ENCODE measurements at places on chromosomes 12 and 14.

- DNase-seq = no peak
Measured at GRCh38 chr14:74973003-74973653, 17.7 kb upstream of the PGF start.

DNA sequence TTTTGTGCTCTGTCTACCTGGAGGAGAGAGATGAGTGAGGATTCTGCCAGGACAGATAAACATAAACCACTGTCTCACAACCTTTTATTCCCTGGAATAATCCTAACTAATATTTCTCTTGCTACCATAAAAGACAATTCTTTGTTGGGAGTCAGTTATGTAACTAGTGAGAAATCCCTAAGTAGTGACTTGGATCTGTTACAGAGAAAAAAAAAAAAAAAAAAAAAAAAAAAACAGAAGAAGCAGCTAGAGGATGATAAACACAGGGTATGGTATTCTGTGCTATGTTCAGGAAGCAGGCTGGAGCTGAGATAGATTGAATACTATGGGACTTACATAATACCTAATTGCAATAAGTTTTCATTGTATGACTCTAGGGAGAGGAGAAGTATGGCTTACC lies 178.7 kb downstream of the CNTN1 start:
- DNase-seq = no peak

DNA sequence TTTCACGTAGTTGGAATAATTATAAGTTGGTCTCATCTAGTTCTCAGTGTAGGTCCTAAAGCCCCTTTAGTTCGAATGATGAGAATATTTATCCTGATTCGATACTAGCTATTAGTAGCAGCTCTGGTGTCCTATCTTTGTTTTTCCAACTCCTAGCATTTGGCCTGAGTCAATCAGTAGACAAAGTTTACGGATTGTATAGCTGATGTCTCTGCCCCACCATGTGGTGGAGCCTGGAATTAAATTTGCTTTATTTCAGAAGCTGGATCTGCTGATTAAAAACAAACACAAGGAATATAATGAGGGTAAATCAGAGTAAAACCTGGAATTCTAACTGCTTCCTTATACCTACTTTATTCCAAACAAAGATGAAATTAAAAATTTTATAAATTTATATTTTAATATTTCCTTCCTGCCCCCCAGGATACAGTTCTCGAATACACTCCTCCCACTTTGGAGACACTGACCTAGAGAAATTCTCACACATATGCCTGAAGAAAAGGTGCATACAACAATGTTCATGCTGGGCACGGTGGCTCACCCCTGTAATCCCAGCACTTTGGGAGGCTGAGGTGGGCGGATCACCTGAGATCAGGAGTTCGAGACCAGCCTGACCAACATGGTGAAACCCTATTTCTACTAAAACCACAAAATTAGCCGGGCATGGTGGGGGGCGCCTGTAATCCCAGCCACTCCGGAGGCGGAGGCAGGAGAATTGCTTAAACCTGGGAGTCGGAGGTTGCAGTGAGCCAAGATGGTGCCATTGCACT lies 7.6 kb upstream of the BRMS1L start:
- no peak for DNase-seq

DNA sequence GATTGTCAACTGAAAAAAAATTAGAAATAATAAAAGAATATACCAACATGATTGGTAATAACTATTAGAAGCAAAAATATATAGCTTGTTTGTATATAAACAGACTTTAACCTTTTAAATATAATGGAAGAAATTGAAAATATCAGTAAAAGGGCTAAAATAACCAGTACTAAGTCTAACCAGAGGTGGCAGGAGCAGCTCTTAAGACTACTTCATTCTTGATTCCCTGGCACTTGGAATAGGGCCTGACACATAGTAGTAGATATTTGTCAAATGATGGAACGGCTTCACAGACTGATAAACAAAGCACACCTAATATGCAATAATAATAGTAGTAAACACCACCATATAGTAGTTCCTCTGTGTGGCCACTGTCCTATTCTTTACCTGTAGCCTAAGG lies 9.4 kb downstream of the TMEM63C start:
- no peak for DNase-seq

GRCh38 chr12:50110127-50110761 lies 1.8 kb upstream of the COX14 start:
- DNase-seq = no peak

- DNase-seq = no peak
Measured at GRCh38 chr14:90730206-90730766, 85.9 kb downstream of the TTC7B start.

DNA sequence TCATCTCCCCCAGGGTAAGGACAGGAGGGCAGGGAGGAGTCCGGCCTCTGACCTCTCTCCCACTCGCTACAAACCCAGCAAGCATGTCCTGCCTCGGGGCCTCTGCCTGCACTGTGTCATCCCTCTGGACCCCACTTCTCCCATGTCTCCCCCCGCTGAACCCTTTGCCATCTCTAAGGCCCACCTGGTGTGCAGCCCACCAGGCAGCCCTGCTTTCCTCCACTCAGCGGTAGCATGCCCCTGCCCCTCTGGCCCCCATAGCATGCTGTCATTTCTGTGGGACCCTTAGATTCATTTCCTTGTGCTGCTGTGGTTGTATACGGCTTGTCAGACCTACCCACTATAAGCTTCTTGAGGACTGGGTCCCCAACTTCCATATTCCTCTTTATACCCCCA lies 17.7 kb downstream of the PAPLN start:
- DNase-seq = no peak

DNA sequence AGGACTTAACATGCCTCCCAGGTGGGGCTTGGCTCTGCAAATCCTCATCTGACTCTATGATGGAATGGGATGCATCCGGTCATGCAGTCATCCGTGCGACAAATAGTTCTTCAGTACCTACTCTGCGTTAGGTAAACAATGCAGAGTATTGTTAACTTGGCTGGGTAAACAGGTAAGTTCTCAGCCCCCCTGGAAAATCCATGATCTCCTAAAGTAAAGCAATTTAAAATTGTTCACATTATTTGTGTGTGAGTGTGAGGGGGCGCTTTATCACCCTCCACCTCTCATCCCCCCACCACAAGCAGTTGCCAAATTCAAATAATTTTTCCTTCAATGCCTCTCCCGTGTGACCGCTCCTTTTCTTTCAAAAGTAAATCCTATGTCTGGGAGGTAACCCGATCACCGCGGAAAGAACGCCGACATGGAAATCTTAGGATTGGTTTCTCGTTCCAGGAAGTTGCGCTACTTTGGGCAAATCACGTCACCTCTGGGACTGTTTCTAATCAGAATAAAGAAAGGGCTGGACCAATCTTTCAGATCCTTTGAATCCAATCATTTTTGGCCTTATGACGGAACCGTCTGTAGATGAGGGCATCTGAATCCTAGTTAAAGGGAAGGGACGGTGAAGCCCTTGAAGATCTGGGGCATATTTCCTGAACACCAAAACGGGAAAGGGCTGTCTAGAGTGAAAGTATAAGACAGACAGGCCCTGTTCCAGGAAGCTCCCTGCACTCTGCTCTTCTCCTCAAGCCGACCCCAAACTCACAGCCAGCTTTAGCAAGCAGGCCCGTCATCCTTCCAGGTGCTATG lies 44.0 kb upstream of the SINHCAF start:
- no peak for DNase-seq

GRCh38 chr12:46725332-46725731 lies 100.5 kb downstream of the SLC38A4 start:
- no peak for DNase-seq

- DNase-seq = no peak
Measured at GRCh38 chr14:26993556-26993955, 395.7 kb upstream of the NOVA1 start.

GRCh38 chr12:120006258-120006975 lies 17.4 kb downstream of the BICDL1 start:
- no peak for DNase-seq

DNA sequence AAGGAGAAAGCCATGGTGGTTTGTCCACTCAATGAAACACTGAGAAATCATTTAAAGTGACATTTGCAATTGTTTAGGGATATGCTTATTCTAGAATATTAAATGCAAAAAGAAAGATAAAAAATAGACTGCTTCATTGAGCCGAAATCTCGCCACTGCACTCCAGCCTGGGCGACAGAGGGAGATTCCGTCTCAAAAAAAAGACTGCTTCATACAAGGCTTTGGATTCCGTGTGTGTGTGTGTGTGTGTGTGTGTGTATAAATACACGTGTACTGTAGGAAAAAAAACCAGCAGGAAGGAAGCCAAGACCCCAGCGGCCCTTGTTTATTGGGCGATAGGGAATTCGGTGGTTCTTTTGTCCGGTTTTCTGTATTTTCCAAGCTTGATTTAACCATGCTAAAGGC lies 3.2 kb upstream of the ZNF839 start:
- DNase-seq = no peak

GRCh38 chr12:32757157-32757556 lies 1.5 kb upstream of the YARS2 start:
- no peak for DNase-seq

GRCh38 chr14:51703787-51704186 lies 52.1 kb downstream of the FRMD6 start:
- no peak for DNase-seq

DNA sequence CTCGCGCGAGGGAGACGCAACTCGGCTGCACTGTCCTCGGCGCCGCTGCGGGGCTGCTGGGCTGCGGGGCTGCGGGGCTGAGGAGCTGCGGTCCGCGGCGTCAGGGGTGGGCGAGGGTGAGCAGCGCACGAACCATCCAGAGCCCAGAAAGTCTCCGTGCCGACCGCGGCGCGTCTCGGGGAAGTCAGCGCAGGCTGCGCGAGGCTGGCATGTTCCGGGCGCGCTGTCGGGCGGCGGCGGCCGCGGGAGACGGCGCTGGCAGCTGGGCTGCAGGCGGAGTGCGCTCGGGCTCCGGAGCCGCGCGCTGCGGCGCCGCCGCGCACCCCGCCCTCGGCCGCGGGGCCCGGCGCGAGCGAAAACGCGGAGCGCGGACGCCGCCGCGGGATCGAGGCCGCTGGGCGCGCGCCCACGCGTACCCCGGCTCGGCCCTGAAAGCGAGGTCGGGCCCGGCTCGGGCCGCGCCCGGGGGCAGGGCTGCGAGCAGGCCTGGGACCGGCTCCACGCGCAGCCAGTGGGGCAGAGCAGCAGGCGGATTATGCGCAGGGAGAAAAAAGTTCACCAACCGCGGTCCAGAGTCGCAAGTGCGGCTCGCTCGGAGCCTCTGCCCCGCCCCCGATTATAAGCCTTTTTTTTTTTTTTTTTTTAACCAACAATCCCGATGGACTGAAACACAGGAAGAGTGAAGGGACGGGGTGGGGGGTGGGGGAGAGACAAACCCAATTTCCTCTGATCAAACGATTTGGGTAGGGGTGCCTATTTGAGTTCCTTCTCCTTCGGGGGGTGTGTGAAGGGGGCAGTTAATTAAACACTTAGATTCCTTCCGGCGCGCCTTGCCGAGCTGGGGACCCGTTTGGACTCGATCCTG lies at the start of gene PRICKLE1:
PRICKLE1 (minus strand) TSS at position 282 of the 865 bp plus-strand sequence. CDS start 117,230 bp downstream, outside the sequence.
- no peak for DNase-seq

- DNase-seq = no peak
Measured at GRCh38 chr12:120497524-120498150, 1.7 kb downstream of the DYNLL1 start.
